ENCODE measurements at places on chromosomes 2 and 18.

GRCh38 chr2:68784188-68784587 lies 49.6 kb downstream of the ARHGAP25 start:
- no peak for DNase-seq

DNA sequence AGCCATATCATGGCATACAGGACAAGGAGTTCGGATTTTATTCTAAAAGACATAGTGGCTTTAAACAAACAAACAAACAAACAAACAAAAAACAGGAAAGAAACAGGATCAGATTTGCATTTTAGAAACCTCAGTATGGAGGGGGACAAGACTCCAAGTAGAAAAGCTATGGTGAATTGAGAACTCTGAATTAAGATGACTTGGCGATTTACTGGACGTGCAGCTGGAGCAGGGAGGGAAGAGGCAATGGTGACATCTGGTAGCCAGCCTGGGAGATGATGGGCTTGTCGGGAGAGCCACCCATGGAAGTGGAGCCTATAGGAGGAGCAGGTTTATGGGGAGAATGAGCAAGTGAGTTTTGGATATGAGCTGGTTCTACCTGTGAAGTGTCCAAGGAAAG lies 13.2 kb downstream of the CPLX4 start:
- DNase-seq = no peak

- DNase-seq = no peak
Measured at GRCh38 chr2:203225423-203226039, 13.3 kb upstream of the CYP20A1 start.

- no peak for DNase-seq
Measured at GRCh38 chr18:23958036-23958435, 56.5 kb upstream of the TTC39C start.

- DNase-seq = no peak
Measured at GRCh38 chr2:20224716-20225293, at the start of gene SDC1. Gene SDC1 (minus strand): TSS chr2:20225130. CDS start chr2:20224867, 263 bp downstream.

- DNase-seq = no peak
Measured at GRCh38 chr2:73830871-73831401, 2.2 kb downstream of the STAMBP start.

GRCh38 chr2:23283-23682 lies 23.0 kb downstream of the FAM110C start:
- no peak for DNase-seq

DNA sequence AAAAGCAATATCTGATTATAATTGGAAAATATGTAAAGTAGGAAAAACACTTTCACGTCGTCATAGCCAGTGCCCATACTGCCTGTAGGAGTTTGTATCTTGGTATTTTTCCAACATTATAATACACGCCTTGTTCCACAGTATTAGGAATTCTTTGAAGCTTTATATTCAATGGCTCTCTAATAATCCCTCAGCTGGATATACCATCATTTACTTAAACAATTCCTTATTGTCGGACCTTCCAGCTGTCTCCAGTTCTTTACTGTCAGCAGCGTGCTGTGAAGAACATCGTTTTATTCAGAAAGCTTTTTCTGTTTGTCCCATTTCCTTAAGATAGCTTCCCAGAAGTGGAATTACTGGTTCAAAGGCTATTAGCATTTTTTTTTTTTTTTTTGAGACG lies 31.7 kb downstream of the ATP6V1C2 start:
- no peak for DNase-seq

- DNase-seq = no peak
Measured at GRCh38 chr18:74457043-74457724, at the start of gene DIPK1C. Gene DIPK1C (minus strand): TSS chr18:74457308. CDS start chr18:74457259, 49 bp downstream.
